ENCODE measurements at places on chromosomes 6 and 20.

DNA sequence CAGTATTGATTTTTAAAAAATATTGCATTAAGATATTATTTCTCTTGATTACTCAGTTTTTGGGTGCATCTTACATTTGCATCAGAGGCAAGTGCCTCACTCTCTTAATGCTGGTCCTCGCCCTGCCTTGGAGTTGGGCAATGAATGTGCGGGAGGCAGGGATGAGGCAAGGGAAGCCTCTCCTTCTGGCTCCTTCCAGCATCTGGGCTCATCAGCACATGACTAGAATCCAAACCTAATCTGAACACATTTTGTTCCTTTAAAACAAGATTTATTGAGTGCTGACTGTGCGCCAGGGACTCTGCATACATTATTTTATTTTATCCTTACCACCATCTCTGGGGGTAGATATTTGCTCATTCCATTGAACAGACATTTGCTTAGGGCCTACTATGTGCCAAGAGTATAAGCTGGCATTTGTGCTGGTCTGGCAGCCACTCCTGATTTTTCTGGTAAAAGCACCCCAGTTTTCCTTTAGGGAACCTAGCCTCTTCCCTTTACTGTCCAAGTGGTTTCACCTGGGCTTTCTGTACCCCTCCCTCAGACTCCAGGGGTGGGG is 71.9 kb upstream of the ZNFX1 start:
- no peak for DNase-seq

DNA sequence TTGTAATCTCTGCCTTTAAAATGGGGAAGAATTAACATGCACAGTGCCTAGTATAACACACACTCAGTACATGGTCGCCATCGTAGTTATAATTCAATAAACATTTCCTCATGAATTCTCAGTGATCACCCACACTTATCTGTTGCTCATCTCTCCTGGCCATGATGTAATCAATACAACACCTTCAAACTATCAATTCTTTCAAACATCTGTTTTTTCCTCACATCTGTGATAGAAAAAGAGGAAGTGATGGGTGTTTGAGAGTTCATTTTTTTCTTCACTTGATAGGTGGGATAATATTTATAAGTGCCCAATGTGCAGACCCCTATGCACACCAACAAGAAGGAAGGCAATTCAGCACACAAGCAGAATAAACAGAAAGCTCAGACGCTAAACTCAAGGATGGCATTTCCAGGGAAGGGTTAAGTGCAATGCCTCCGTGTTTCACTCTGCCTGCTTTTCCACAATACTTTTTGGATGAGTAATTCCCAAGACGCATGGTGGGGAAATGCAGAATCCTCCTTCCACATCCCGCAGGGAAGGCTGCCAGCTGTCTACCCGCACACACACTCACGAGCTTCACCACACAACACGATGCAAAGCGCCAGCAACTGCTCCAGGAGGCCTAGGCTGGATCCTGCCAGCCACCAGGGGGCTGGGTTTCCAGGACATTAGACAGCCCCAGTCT is 100.3 kb downstream of the GMPR start:
- peak; percentile 32 for DNase-seq

GRCh38 chr6:6689400-6690143 is 101.1 kb downstream of the LY86 start:
- no peak for DNase-seq

DNA sequence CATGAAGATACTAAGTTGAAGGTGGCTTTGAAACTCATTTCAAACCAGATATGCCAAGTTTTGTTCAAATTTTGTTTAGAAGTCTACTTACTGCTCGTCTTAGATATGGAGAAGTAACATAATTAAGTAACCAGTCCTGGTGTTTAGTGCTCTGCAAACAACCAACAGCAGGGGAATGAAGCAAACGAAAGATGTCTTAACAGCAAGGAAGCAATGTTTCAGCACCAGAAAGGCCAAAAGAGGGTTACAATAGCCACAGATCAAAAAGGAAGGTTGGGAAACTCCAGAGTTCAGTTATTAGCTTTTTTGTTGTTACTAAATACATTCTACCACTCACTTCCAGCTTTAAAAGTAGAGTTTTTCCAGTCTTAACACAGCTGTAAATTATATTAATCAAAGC is 45.1 kb downstream of the LHFPL5 start:
- no peak for DNase-seq

GRCh38 chr6:104629826-104630225 is 229.9 kb downstream of the HACE1 start:
- DNase-seq = no peak

DNA sequence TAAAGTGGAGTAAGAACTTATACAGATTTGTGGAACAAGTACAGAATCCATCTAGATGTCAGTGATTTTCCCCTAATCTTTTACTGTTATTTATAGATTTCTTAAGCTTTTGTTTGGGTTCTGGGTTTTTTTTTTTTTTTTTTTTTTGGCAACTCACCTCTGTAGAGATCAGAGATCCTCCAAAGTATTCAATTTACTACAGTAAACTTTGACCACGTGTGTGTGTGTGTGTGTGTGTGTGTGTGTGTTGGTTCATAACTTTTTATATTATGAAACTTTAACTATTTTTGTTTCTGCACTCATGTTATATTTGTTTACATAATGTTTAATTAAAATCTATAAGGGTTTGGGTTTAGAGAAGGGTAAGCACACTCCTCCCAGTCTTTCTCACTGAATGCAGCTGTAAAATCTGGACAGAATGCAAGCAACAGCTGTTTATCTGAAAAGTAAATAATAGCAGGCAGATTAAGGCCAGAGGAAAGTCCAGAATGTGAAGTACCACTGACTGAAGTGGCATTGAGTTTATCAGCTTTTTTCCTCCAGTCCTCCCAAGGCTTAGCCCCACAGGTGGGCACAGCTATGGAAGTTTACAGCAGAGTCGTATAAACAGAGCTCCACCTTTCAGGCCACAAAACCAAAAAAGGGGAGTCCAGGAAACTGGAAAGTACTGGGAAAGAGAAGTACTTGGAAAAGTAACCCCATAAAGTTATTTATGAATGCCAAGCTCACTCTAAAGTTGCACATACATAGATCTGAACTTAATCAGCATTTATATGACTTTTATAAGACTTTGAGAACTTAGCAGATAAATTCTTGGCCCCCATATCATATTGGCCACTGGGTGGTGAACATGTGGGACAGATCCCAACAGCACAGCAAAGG is 43.0 kb upstream of the CD2AP start:
- DNase-seq = no peak

GRCh38 chr6:32149932-32150870 is 1.5 kb downstream of the PRRT1 start:
- no peak for DNase-seq

DNA sequence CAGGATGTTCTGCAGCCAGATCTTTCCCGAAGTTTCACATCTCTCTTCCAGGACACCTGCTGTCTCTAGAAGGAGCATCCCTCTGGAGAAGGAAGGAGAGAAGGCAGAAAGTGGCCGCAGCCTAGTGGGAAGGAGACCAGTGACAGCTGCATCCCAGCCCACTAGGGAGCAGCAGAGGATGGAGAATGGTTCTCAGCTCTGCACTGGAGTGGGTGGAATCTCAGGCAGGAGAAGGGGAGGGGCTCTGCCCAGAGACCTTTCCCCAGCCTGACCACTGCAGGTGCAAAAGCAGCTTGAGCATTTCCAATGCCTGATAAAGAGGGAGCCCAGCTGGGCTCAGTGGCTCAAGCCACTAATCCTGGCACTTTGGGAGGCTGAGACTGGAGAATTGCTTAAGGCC is 32.3 kb downstream of the NCR2 start:
- DNase-seq = peak; percentile 80

GRCh38 chr6:72748759-72749158 is 126.9 kb downstream of the KCNQ5 start:
- no peak for DNase-seq

DNA sequence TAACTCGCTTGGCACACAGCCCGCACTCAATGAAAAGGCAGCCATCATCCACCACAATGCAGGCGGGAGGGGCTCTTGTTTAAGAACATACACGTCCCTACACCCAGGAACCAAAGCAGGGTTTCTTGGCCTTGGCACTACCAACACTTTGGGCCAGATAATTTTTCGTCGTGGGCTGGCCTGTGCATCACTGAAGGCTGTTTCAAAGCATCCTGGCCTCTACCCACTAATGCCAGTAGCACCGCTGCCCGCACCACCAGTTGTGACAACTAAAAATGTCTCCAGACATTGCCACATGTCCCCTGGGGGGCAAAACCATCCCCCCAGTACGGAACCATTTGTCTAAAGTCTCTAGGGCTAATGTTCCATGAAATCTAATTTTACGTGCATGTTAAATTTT is 13.0 kb downstream of the UQCC2 start:
- no peak for DNase-seq

GRCh38 chr6:146135167-146135566 is 106.3 kb downstream of the GRM1 start:
- no peak for DNase-seq

GRCh38 chr6:130913120-130913519 is 85.9 kb downstream of the SMLR1 start:
- DNase-seq = no peak

DNA sequence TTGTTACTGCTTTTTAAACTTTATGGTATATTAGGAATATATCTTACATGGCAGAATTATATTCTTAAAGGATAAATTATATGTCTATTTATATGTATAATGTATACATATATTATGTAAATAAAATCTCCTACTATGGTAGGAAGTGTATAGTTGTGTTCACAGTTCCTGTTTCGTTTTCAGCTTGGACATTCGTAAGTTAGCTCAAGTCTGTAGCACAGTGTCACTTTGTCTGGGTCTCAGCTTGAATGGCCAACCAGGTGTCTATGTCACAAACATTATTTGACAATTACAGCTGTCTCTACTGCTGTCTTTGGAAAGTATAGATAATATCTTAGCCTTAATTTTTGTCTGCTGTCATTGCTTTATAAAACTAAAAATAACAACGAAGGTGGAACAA is 303.9 kb downstream of the CDKAL1 start:
- DNase-seq = no peak

DNA sequence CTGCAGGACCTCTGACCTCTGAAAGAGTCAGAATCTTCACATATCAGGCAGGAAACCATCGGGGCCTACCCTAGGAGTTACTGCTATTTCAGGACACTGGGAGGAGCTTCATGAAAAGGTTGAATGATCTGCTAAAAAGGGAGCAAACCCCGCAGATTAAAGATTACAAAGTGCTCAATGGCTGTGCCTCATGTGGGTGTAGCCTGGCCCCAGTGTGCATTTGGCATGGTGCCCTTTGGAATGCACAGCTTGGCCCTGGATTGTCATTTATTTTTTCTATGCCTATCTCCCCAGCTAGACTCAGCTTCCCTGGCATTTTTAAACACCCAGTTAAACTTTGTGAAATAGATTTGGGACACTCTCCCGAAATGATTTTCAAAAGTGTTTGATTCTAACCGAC is 368.5 kb upstream of the SPTLC3 start:
- DNase-seq = no peak

DNA sequence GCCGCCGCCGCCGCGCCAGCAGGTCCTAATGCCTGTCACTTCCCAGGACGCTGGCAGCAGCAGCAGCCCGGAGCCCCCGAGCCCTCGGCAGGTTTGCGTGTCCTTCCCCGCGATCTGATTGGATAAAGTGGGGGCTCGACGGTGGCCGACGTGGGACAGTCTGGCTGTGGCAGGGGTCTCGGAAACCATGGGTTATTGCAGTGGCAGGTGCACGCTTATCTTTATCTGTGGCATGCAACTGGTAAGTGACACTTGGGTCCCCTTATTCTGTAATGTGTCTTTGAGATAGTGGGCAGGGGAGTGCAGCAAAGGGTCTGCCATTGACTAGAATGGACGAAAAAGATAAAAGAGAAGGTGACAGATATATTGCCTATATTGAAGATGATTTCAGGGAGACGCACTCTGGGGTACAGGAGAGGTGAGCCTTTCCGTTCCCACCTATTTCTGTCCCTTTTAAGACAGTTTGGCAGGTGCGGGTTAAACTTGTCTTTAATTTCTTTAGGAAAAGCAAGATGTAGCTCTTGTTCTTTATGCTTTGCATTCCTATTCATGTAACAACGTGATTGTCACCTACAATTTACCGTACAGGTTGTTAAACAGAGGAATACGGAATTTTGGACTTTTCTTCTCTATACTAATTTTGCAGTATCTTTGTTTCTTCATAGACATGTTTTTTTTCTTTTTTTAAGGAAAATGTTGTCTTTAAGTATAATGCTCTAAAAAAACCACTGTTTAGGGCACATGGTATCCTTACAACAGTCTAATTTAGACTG is 535 bp downstream of the NKAIN2 start:
- peak; percentile 70 for DNase-seq

DNA sequence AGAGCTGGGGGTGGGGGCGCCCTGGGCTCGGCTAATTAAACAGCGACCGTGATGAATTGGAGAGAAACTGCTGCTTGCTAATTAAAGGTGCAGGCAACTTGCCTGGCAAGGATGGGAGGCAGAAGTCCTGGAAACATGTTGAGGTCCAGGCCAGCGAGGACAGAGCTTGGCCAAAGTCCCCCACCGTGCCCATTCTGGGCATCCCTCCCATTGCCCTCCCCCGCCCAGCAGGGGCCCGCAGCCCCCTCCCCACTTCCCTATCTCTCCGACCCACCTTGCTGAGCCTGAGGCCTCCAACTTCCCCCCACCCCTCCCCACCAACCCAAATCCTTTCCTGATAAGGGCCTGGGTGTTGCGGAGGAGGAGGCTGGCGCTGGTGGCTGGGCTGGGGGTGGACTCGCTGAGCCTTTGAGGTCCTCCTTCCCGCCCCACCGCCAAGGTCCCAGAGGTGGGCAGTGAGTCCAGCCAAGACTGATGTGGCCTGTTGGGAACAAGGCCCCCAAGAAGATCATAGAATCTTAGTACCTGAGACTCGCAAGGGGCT is 23.3 kb downstream of the C20orf203 start:
- no peak for DNase-seq

DNA sequence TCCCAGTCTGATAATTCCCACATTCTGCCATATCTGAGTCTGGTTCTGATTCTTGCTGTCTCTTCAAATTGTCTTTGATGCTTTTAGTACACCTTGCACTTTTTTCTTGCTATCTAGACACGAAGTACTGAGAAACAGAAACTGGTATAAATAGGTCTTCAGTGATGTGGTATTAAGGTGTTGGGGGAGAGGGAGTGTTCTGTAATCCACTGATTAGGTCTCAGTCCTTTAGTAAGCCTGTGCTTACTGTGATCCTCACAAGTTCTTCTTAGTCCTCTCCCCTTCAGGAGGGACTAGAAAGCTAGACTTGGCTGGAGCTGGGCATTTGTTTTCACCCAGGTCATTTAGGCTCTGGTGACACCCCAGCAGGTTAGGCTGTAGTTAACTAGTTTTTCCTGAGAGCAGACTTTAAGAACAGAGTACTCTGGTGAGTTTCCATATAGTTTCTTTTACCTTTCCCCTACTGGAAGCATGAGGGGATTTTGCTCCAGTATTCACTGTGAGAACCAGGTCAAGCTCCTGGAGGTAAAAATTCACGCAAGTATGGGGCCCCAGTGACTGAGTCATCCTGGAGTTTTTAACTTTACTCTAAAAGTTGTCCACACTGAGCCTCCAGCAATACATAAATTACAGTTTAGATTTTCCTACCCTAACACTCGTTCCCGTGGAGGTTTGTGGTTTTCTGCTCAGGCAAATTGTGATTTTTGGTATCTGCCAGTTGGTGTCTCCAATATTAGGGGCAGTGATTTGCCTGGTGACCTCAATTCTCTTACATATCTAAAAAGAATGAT is 154.6 kb downstream of the CDKAL1 start:
- DNase-seq = no peak

Measured in nephron progenitor cell (in vitro differentiated cells).